ENCODE measurements at places on chromosomes 4 and X.
A peak's percentile ranks its signal among the peaks of the same experiment; 100 is the strongest.

DNA sequence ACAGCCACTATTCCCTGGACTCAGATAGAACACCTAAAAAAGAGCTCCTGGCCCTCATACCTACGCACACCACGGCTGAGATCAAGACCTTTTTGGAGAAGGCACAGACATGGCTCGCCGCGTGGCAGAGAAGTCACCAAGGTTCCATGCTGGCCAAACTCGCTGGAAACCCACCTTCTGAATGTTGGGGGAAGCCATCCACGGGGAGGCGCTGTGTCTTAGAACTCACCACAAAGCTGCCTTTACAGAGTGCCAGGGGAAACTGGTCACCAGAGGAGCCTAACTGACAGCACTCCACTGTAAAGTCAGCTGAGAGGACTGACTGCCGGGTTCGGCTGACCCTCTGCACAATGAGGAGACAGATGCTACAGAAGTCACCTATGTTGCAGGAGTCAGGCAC is 97.9 kb downstream of the NEUROG2 start:
- no peak for DNase-seq

- DNase-seq = peak; percentile 99
Measured at GRCh38 chr4:89056953-89057398, at the start of gene FAM13A. FAM13A (minus strand) TSS chr4:89057185; CDS start chr4:89056964, 221 bp downstream.

GRCh38 chr4:20496068-20496467 is 204.2 kb upstream of the PACRGL start:
- DNase-seq = no peak

DNA sequence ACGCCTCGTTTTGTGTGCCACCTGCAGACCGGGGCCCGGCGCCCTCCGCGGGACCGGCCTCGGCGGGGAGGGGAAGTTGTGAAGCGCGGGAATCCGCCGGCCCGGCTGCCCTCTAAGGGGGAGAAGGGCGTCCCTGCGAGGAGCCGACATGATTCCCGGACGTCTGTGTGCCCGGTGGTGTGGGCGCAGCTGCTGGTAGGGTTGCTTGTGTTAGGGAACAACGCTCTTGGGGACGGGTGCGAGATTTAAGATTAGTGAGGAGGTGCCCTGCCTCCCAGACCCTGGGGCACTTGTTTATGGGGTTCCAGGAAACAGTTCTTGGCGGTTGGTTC is 627 bp downstream of the CDKN2AIP start:
- DNase-seq = no peak

DNA sequence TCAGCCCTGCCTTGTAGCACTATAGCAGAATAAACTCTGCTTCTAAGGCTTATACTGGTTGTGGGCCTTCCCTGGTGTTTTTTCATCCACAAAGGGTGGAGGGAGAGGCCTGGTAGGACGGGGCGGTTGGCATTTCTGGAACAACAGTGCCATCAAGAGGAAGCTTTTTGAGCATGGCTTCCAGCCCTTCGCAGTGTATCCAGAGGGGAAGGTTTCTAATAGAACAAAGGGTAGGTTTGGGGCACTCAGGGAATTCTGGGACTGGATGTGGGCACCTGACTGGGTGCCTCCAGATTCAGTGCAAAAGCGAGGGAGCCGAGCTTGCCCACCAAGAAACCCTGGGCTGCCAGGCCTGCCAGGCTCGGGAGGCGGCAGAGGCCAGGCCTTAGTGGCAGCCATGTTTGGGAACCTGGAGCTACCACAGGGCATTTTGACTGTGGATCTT is 229.6 kb upstream of the AGTR2 start:
- peak; percentile 52 for DNase-seq

- DNase-seq = no peak
Measured at GRCh38 chrX:5775846-5776430, 452.7 kb downstream of the NLGN4X start.

DNA sequence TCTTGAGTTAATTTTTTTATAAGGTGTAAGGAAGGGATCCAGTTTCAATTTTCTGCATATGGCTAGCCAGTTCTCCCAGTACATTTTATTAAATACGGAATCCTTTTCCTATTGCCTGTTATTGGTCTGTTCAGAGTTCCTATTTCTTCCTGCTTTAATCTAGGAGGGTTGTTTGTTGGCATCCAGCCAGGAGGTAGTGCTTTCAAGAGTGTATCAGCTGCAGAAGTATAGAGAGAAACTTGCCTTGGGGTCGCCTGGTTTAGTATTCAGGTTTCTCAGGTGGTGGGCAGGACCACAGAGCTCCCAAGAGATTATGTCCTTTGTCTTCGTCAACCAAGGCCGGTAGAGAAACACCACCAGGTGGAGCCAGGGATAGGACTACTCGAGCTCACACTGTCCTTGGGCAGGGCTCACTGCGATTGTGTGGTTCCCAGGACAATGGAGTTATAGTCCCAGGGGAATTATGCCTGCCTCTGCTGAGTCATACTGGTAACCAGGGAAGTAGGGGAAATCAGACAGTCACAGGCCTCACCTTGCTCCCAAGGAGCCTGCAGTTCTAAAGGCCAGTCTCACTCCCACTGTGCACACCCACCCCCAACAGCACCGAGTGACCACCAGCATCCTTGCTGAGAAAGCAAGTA is 168.1 kb downstream of the VSIG4 start:
- no peak for DNase-seq

GRCh38 chr4:93116624-93117023 is 711.9 kb upstream of the ATOH1 start:
- DNase-seq = no peak

DNA sequence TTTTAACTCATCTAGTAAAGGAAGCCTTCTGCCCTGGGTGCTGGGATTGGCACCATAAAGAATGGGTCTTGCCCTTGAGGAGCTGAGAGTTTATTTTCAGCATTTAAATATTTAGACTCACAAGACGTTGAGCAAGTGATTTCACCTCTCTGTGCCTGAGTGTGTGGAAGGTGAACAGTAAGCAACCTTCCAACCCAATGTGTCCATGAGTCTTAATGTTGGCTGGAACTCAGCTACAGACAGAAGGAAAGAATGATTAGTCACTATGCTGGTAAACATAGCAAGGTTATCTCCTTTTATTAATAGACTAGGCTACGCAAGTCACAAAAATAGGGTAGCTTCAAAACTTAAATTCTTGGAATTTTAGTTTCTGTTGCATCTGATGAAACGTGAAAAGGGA is 277.4 kb upstream of the GATB start:
- no peak for DNase-seq

GRCh38 chr4:2617955-2618354 is 81.5 kb downstream of the FAM193A start:
- no peak for DNase-seq

- no peak for DNase-seq
Measured at GRCh38 chrX:120485315-120485637, 16.2 kb upstream of the LAMP2 start.

- DNase-seq = no peak
Measured at GRCh38 chr4:157045507-157046127, 30.3 kb upstream of the GLRB start.

DNA sequence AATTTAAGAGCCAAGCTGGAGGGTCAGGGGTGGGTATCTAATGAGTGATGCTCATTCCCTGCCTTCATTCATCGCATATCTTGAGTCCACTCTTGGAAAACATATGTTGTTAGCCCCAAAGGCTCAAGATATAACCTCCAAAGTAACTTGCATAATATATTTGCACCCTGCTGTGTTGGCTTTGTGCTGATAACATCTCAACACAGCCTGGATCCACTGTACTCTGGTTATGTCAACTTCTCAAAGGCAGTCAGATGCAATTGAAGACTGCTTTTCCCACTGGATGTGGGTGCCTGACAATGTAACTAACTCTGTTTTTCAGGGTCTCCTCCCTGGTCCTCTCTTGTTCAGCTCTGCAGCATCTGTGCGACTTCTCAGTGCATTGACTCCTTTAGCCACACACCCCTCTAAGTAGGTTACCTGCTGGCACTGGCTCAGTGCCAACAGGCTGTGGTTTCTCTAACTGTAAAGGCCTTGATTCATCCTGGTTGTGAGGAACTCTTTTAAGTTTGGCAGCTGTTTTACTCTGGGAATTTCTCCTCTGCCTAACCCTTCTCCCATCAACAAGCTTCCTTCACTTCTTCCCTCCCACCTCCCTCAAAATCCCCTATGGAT is 28.1 kb downstream of the SLC16A2 start:
- no peak for DNase-seq

All from NCI-H187 treated with DMSO at 0.1 percent for 48 hours (cell line).